ENCODE measurements at places on chromosomes 6 and 20.

GRCh38 chr20:19396460-19397081, 184.1 kb downstream of the SLC24A3 start:
- no peak for DNase-seq

- no peak for DNase-seq
These were observed 206.5 kb upstream of the EYA4 start for GRCh38 chr6:133034509-133035206.

DNA sequence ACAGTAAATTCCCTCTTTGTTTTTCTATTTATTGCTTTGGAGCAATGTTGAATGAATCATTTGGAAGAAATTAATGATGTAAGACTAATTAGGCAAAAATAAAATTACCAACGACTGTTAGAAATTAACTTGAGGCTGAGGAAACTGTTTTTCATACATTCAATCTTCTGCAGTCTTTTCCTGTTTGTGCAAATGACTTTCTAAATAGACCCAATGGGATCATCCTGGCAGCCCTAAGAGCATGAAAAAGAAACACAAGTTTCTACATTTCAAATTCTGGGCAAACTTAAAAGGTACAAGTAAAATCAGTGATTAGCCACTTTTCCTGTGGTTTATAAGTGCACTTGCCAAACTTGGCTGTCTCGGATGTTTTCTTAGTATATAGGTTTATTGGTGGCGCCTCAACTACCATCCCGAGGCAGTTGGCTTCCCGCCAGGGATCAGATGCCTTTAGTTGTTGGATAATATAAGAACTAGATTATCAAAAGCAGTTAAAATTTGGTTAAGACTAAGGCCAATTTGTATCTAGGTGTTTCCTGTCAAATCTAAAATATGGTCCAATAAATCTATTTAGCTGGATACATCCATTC, 181.2 kb downstream of the ISM1 start:
- DNase-seq, result no peak

DNA sequence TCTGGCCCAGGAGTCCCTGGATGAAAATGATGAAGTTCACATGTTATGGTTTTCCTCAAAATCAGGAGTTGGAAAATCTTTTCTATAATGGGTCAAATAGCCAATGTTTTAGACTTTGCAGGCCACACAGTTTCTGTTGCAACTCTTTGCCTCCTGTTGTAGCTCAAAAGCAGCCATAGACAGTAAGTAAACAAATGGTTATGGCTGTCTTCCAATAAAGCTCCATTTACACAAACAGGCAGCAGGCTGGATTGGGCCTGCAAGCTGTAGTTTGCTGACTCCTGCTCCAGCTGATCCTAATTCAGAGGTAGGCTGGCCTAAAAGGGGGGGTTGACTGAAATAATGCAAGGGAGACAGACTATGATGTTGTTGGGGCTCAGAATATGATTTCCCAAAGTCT, 33.0 kb downstream of the METTL24 start:
- DNase-seq, result no peak

DNA sequence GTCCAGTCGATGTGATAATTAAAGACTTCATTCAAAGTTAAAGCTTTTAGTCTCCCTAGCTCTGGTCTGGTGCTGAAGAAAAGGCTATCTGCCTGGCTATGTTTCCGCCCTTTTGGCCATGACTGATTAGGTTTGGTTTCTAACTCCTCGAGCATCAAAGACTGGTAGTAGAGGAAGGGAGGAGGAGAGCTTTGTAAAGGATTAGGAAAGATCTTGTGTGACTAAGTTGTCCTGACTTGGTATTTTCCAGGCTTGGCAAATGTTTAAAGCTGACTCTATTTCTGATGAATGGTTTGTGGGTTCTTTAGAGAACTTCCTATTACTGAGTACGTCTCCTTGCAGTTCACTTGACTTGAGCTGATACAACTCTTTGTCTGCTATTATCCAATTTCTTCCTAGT, 312.9 kb downstream of the GJA1 start:
- no peak for DNase-seq
